Brain microvascular endothelial cell (primary cell): ENCODE measurements at places on chromosomes 5 and 9.

GRCh38 chr5:139763930-139764791 lies 31.4 kb upstream of the PSD2 start:
- no peak for DNase-seq

DNA sequence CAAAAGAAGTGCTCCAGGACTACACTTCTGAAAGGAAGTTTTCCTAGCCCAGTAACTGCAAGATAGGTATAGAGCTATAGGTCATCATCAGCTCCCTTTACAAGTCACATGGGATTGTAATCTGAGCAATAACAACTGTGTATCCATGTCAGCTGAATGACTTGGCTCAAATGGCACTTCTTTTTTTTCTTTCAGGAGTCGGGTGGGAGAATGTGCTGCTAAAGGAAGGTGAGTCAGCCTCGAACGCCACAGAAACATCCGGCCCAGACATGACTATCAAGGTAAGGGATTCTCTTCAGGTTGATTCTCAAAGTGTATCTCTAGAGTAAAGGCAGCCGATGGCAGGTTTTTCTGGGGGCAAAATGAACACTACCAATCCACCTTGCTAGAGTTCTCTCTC lies 192.2 kb downstream of the C9orf152 start:
- DNase-seq, result peak; percentile 87

DNA sequence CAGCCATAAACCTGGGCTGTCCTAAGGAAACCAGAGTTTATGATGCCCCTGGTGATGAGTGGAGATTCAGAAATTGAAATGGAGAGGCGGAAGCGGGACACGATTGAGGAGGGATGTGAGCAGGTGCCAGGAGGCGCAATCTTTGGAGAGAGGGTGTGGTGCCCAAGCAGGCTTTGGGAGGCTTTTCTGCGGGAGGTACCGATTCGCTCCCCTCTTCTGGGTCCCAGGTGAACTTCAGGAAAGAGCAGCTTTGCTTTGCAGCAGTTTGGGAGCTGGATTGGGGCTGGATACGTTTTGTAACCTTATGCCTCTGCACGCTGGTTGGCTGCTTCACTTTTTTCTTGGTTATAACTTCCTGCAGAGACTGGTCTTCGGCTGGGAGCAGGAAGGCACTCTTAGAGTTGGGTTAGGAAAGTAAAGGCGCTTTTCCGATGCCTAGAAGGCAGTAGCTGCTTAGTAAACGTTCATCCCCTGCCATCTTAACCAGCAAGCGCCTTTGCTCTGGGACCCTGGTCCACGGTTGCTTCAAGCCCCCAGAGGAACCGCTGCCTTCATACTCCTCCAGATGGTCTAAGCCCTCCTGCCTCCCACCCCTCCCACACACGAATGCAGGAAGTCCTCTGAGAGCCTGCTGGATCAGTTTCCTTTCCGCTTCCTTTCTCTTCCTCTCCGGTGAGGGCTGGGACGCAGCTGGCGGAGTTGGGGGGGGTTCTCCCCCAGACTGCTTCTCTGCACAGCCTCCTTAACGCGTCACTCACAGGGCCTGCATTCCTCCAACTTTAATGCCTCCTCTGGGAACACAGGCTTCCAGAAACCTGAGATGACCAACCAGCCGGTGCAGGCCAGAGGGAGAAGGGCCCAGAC lies 15.2 kb upstream of the NEK6 start:
- DNase-seq, result no peak

DNA sequence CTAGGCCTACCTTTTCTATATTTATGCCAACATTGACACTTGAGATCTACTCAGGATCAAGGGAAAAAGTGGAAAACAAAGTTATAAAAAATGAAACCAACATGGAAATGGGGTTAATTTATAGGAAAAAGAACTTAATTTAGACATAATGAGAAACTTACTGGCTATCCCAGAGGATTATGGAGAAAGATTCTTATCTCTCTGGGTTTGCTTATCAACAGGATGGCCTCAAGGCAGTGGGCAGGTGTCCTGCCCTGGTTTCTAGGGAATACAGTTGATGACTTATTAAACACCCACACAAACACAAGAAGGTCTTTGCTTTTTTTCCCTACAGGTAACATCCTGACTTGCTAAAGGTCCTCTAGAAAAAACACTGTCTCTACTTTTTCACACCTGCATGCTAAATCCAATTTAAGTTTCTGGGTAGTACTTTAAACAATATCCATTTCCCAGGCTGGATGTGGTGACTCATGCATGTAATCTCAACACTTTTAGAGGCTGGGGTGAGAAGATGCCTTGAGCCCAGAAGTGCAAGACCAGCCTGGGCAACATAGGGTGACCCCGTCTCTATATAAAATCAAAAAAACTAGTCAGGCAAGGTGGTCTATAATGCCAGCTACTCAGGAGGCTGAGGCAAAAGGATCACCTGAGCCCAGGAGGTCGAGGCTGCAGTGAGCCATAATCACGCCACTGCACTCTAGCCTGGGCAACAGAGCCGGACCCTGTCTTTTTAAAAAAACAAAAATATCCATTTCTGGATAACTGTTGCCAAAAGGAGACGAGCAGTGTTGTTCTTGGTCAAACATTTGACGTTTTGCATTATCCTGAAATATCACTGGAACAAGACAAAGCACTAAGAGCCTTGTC lies 6.6 kb upstream of the ZNF608 start:
- DNase-seq, result no peak

DNA sequence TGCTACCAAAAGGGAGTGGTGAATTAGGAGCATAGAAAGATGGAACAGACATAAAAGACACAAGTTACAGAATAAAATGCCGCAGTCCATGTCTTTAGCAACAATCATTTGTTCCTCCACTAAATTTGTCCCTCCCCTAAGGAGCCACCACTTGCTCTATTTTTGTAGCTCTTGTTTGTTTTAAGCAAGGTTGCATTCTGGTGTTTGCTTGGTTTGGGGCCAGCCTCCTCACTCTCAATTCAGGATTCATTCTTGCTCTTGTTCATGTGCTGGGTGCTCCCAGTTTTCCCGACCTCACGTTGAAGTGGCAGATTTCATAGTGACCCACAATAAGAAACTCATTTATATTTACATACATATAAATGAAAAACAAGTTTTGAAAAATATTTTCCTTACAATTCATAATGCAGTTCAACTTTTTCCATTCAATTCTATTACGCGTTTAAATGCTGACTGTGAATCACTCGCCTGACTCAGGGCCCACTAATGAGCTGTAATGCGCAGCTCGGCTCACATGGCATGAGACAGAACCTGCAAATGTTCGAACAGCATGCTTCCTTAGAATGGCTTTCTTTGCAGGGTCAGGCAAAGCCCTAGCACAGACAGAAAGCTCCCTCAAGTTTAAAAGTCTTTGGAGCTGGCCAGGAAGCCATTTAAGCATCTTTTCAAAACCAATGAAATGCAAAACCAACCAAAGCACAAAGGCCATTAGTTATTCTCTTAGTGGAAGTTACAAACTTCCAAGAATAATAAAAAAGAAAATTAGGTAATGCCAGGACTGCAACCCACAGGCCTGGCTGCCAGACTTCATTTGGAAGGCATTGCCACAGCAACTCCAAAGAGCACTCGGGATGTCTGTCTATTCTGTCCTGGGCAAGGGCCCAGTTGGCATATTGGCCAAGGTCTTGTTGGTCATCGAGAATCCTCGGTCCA lies 41.7 kb downstream of the RETREG1 start:
- DNase-seq, result peak; percentile 77

GRCh38 chr5:149998281-149998680 lies 2.2 kb downstream of the TIGD6 start:
- no peak for DNase-seq

DNA sequence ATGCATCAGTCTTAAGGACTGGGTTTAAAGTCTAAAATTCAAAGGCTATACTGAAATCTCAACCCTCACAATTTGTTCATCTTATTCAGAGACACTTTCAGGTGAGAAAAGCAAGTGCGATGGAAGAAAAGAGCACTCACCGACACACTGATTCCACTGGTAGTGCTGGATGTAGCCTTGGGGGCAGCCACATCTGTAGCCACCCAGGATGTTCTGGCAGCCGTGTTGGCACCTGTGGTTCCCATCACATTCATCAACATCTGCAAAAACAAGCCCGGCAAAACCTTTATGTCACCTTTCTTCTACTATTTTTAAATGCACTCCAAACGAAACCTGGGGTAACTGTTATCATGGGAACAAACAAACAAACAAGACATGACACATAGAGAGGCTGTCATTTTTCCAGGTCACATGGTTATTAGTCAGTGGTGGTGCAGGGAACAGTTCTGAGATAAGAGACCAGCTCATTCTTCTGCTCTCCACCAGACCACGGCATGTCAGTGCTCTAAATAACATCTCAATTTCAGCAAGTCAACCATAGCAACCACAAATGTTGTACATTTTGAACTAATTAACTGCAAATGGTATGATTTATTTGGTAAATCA lies 188.4 kb downstream of the SLC12A2 start:
- DNase-seq, result peak; percentile 96
